ENCODE measurements at places on chromosomes 5 and 9. TPM values are rescaled to one million over a fixed set of nuclear protein-coding genes. Genes with fewer than 3 reads are reported as not detected.

DNA sequence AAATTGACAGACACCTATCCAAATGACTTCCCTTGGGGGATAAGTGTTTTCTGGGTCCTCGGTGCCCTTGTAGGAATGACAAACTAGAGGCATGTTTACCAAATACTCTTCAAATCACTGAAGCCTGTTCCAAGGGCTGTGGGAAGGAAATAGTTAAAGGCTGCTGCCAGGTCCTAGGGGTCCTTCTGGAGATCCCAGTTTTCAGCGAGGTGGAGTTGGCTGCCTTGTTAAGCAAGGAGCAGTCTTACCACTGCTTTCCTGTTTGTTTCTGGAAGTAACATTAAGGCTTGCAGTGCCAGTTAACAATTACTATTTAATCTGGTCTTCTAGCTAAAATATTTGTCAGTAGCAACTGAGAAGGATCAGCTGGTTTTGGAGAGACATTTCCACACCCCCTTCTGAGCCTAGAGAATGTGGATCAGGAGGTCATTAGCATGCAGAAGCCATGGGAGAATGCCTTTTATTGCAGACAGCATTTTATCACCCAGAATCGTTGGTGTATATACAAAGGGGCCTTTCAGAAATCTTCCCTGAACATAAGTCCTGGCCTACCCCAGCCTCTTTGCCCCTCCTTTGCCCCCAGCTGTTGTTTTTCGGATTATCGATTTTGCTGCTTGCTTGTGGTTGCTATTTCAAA lies 238.8 kb downstream of the DMAC1 start:
- no peaks in the 10 kb centered on the region for H3K27me3 ChIP-seq
- no peaks in the 10 kb centered on the region for H3K4me1 ChIP-seq
- no peak overlapping the region for H3K27ac ChIP-seq

GFRA3 gene
- total RNA-seq: 2.5 TPM

GRCh38 chr5:110681953-110682352 lies 44.5 kb downstream of the TMEM232 start:
- H3K36me3 ChIP-seq: no peaks in the 10 kb centered on the region
- H3K4me3 ChIP-seq: no peak overlapping the region
- H3K27me3 ChIP-seq: no peaks in the 10 kb centered on the region
- no peak overlapping the region for H3K27ac ChIP-seq

- H3K36me3 ChIP-seq: peaks cover 16% of the 10 kb centered on the region
- no peak overlapping the region for H3K27ac ChIP-seq
- no peak for DNase-seq
- no peak overlapping the region for H3K4me3 ChIP-seq
These were observed 140.6 kb downstream of the ERCC6L2 start for GRCh38 chr9:96015876-96016686.

GRCh38 chr5:120510098-120510637 lies 46.1 kb downstream of the PRR16 start:
- no peaks in the 10 kb centered on the region for H3K36me3 ChIP-seq
- H3K27ac ChIP-seq: no peak overlapping the region
- DNase-seq: no peak
- no peaks in the 10 kb centered on the region for H3K27me3 ChIP-seq
- H3K4me1 ChIP-seq: no peaks in the 10 kb centered on the region
- no peak overlapping the region for H3K4me3 ChIP-seq

GRCh38 chr5:137398154-137398553 lies 101.0 kb downstream of the SPOCK1 start:
- H3K4me1 ChIP-seq: peaks cover 11% of the 10 kb centered on the region

Data from esophagus muscularis mucosa (tissue), 4 donors.